ENCODE measurements at places on chromosomes 2 and 18.

DNA sequence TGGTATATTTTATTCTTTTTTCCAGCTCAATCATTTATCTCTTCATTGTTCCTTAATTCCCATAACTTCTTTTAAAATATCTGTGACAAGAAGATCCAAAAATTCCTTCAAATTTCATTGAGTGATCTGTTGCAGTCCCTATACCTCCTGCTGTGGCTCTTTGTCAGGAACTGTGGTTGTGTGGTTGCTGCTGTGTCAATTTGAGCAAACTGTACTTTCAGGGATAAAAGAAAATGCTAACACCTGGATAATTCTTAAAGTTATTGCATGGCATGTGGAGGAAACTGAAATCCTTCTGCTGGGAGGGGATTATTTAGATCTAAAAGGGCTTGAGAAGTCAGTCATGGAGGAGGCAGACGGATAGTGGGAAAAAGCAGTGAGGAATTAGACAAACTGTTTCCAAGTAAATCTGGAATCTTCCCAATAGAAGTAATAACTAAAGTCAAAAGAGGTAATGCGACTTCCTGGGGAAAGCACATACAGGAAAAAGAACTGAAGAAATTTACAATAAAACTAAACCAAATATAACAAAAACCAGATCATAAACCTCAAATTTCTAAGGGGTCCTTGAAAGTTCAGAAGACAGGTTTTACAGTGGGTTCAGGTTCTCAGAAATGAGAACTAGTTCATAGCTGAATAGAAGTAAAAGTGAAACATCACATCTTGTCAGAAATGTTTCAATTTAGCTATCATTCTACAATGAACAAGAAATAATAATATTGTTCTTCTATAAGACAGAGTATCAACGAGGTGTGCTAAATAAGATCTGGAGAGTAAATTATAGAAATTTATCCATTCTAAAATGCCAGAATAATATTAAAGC lies 33.5 kb upstream of the CD226 start:
- no peak for DNase-seq

- DNase-seq: no peak
Observed at GRCh38 chr2:16570516-16570915, 95.1 kb downstream of the CYRIA start.

DNA sequence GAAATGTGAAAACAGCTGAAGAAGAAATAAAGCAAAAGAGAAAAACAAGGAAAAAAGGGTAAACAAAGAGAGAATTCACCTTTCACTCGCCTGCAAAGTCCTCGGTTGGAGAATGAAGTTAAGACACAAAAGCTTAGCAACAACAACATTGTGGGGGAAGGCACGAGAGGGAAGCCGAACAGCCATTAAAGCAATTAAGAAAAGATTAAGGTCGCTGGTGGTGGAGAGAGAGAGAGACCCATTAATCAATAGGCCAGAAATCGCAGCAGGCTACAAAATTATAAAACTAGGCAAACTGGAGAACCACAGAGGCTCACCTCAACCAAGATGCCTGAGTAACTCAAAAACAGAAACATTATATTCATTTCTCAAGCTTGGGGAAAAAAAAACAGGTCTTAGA lies 120.0 kb upstream of the SIX3 start:
- DNase-seq: no peak

- DNase-seq: no peak
Observed at GRCh38 chr2:24763843-24764242, 29.3 kb downstream of the PTRHD1 start.

GRCh38 chr2:127535422-127535901 lies at the start of gene MYO7B:
Gene MYO7B, plus strand, starts transcription at chr2:127535683. Its CDS starts 24,040 bp downstream, at chr2:127559723.
- no peak for DNase-seq

DNA sequence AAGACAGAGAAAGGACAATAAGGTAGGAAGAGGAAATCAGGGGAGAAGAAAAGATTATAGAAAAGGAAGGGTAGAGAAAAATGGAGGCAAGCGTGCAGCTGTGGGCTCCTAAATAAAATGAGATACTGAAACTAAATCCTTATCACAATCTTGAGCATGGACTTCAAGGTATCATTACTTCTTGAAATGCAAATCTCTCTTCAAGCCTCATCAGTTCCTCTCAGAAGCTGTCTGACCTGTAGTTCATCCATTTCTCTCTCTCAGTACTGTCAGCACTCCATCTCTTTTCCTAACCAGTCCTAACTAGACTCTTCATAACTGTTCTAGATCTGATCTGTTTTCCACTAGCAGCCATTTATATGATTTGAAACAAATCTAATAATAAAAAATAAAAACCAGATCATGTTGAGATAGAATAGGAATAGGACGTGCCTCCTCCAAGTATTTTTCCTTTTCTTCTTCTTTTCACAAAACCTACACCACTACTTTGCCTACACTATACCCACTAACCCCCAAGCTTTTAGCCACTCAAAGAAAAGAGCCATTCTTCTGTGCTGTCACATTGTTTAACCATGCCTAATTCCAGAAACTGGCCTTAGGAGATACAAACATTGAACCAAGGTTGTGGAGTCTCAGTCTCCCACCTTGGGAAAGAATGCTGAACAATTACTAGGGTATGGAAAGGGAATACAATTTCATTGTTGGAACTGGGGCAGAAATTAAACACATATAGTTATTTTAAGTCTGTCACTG lies 21.1 kb downstream of the BABAM2 start:
- DNase-seq: no peak

DNA sequence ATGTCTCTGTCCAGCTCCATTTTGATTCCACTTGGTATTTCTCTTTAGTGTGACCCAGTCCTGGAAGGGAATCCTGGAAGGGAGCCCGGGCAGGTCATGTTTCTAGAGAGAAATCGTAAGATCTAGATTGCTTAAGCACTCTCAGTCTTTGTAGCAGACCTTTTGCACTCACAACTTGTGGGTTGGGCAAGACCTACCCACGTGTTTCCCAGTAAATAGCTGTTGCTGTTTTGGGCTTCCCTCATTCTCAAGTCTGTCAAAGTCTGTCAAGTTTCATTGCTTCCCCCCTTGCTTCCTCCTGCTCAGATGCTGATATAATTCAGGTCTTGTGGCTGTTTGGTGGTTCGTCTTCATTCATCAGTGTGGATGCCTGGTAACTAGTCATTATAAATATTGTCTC lies 17.4 kb upstream of the NEMP2 start:
- DNase-seq: peak; percentile 70

DNA sequence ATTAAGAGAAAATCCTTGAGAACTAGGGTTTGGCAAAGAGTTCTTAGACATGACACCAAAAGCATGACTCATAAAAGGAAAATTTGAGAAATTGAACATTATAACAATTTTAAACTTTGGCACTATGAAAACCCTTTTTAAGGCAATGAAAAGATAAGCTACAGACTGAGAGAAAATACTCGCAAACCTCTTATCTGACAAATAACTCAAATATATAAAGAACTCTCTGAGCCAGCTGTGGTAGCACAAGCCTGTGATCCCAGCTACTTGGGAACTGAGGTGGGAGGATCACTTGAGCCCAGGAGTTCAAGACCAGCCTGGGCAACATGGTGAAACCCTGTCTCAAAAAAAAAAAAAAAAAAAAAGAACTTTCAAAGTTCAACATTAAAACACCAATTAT lies 70.5 kb downstream of the FAM168B start:
- no peak for DNase-seq

GRCh38 chr2:43184339-43184895 lies 42.0 kb downstream of the ZFP36L2 start:
- no peak for DNase-seq

- DNase-seq: peak; percentile 50
Observed at GRCh38 chr2:98608962-98609604, 694 bp downstream of the UNC50 start.

DNA sequence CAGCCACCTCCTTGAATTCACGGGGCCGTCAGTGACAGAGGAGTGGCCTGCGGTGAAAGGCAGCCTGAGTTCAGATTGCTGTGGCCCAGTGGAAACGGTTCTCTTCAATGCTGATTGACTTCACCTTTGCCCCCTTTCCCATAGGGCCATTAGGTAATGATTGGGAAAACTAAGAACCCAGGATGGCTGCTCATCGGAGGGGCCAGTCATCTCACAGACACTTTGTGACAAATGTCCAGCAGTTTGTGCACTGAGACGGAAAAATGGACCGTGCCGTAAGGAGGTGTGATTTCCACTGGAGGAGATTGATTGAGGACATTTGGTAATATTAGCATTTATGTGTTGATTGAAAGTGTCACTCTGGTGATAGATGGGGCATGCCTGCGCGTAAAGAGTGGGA lies 59.7 kb upstream of the TPO start:
- no peak for DNase-seq

DNA sequence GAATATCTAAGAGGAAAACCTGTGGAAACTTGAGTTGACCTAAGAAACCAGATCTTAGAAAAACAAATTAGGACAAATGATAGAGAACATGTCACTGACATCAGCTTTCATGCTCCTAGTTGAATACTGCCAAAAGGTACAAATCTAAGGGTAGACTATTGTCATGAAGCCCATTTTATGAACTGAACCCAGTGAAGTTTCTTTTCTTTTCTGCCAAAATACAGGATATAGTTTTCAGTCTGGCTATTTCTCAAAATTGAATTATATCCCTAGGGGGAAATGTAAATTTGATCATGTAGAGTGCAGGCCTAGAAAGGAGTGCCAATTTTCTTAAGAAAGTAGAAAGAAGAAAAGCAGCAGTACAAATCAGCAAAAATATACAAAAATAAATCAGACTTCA lies 46.6 kb downstream of the FSIP2 start:
- DNase-seq: no peak

- DNase-seq: no peak
Observed at GRCh38 chr18:21663578-21663977, 41.0 kb downstream of the ABHD3 start.

DNA sequence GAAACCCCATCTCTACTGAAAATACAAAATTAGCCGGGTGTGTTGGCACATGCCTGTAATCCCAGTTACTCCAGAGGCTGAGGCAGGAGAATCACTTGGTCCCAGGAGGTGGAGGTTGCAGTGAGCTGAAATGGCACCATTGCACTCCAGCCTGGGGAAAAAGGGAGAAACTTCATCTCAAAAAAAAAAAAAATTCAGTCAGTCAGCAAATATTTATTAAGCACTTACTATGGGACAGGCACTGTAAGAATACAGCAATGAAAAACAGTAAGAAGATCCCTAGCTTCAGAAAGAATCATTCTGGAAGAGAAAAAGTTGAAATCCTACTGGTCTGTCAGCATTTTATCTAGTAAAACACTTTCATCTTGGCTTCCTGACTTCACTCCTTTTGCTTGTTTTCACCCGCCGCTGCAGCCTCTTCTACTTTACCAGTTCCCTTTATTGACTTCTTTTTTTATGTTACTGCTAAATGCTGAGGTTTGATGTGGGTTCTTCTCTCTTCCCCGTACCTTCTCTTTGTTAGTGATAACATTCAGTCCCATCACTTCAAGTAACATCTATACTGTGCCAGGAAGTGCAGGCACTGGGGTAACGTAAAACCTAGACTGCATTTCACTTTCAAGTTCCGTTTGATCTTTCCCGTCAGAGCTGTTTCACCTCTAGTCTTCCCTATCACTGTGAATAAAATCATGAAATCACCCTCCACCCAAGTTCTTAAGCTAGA lies 10.8 kb upstream of the TAF4B start:
- no peak for DNase-seq

GRCh38 chr2:205656941-205657340 lies 25.4 kb upstream of the NRP2 start:
- no peak for DNase-seq

GRCh38 chr2:26598336-26598995 lies 42.7 kb downstream of the CIB4 start:
- DNase-seq: no peak

- no peak for DNase-seq
Observed at GRCh38 chr2:231325826-231326225, 69.7 kb upstream of the B3GNT7 start.

DNA sequence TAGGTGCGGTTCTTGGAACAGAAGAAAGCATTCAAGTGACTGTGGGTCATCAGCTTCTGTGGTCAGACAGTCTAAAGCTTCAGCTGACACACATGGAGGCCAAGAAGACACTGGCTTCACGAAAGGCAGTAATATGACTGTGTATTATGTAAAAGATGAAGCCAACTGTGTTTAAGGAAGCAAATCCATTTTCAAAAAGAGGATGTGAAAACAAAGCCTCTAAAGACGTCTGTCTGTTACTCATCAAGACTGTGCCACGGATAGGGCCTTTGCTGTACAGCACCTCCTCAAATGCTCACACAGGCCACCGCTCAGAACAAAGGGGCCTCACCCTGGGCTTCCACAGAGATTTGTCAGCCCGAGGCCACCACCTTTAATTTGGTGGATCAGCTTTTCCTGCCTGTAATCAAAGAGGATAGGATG lies 21.1 kb upstream of the TMEM163 start:
- no peak for DNase-seq

DNA sequence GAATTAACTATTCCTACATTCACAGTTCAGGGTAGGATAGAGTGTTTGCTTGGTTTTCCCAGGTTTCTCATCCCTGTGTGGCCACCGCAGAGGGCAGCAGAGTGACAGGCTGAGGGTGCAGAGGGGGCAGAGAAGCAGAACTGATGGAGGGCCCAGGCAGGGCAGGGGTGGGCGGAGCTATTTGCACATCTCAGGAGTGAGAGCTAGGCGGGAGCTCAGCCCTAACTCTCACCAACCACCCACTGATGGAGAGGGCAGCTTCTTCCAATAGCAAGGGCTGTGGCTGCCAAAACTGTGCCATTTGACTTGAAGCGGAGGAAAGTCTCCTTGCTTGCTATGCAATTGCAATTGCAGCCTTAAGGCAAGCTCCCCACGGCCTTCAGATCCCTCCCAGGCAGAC lies 12.0 kb upstream of the DARS1 start:
- DNase-seq: no peak

DNA sequence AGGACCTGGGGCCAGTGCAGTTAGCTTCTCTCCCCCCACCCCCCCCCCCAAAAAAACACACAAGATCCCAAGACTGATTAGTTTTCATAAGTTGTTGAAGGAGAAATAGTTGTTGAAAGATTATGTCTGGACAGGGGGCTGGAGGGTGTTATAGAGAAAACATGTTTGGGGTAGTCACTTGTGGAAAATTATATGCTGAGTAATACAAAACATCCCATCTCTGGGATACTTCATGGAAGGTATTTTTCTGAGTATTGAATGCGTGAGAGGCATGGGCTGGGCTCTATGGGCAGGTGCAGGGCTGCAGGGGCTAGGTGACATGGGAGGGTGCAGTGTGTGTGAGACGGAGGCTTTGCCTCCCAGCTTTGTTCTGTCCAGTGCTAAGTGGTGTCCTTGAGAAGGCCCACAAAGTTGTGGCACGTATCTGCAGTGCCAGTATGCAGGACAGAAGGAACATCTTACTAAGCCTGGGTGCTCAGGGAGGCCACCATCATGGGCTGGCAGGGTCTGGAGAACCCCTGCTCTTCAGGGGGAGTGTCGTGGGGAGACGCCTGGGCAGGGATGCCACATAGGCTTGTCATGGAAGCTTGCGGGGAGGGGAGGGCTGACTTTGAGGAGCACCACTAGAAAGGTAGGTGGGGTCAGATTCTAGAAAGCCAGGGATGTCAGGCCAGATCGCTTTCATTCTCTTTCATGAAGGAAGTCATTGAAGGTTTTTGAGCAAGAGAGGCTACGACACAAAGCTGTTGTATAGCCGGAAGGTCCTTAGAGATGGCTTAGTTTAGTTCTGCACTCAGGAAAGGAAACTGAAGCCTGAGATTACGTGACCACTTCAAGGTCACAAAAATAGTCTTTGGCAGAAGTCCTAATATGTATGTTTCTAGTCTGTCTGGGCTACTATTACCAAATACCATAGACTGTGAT lies 232.0 kb downstream of the LDLRAD4 start:
- DNase-seq: no peak

- DNase-seq: no peak
Observed at GRCh38 chr2:76711490-76711889, 810.7 kb downstream of the LRRTM4 start.

All from fibroblast of gingiva (primary cell).